Activated CD4-positive, alpha-beta T cell treated with anti-CD3 and anti-CD28 coated beads, Interleukin-2, amount 50 U/mL, for 1 hour (primary cell): ENCODE measurements at places on chromosomes 6 and 20.

GRCh38 chr6:105112577-105112976 is 67.2 kb downstream of the POPDC3 start:
- no peak for DNase-seq

GRCh38 chr6:75183099-75183541 is 22.7 kb downstream of the COL12A1 start:
- DNase-seq = no peak

DNA sequence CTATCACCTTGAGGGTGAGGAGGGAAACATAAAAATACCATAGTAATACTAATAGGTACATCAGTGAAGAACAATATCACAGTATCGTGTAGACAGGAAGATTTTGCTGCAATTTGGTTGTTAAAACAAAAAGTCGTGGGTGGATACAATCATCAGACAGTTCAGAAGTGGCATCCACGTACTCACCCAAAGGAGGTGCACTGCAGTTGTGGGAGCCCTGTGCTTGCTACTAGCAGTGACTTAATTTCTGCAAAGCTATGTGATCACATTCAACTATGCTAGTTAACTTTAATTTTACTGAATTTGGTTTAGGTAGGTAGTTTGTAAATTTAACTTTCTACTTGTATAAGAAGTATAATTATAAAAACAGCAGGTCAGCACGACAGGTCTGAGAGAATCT is 188.2 kb upstream of the SGK1 start:
- no peak for DNase-seq

GRCh38 chr20:1263853-1264252 is 2.2 kb upstream of the SNPH start:
- no peak for DNase-seq

DNA sequence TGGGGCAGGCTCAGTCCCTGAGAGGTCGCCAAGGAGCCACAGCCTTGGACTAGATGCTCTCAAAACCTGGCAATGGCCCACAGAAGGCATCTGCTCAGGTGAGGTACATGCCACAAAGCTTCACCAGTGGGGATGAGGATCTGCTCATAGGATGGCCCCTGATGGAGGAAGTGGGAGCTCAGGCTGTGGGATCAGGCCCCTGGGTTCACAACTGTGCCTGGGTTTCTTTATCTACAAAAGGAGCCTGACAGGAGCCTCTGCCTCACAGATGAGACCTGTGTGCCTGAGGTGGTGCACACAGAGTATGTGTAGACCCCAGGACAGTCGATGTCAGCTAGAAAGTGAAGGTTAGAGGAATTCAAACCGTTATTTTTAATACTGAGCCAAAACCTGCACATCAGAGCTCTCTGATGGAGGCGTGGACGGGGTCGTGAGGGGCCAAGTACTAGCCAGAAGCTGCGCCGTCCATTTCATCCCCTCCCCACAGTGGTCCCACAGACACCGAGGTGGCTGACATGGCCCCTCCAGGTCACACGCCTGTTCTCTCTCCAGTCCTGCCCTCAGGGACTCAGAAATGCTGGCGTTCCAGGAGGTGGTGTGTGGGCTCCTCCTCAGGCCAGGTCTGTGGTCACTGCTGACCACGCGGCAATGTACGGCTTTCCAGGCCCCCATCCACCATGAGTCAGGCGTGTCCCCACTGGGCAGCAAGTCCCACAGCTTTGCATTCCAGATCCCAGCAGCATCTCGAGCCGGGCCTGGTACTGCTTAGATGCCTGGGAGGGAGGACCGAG is 33.3 kb downstream of the NTSR1 start:
- no peak for DNase-seq

- no peak for DNase-seq
These were observed 52.6 kb downstream of the TASP1 start for GRCh38 chr20:13586133-13586532.

- no peak for DNase-seq
These were observed 19.9 kb downstream of the JARID2 start for GRCh38 chr6:15265787-15266186.

DNA sequence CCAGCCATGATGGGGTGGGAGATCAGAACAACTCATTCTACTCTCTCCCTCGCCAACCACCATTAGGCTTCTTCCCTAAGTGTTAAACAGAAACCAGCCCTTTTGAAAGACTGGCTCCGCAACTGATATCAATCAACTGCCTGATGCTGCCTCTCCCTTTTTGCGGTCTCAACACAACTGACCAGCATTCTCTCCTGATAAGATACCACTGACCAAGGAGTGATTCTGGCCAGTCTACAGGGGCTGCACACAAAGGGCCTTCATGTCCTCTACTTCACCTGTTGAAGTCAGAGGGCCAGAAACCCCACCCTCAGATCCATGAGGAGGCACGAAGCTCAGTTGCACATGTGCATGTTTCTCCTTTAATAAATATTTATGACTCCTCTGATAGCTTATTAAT is 145.1 kb downstream of the CD24 start:
- DNase-seq = no peak

DNA sequence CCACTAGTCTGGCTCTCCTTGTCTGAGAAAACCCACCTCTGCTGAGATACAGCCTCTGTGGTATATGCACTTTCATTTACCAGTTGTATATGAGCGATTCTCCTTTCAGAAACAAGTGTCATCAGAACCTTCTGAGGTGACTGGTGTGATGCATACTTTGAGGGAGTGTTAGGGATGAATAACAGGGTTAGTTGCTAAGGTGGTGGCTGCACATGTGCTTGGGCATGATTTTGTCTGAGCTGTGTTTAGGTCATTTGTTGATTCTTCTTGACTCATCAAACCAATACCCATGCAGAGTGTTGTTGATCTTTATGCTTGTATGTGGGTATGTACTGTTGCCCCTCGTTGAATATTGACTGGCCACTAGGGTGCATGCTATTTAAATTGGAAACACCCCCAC is 25.7 kb downstream of the DTD1 start:
- no peak for DNase-seq

GRCh38 chr20:19888269-19888671 is 128.9 kb upstream of the NAA20 start:
- DNase-seq = no peak

GRCh38 chr6:146351018-146351417 is 192.6 kb upstream of the RAB32 start:
- DNase-seq = no peak

DNA sequence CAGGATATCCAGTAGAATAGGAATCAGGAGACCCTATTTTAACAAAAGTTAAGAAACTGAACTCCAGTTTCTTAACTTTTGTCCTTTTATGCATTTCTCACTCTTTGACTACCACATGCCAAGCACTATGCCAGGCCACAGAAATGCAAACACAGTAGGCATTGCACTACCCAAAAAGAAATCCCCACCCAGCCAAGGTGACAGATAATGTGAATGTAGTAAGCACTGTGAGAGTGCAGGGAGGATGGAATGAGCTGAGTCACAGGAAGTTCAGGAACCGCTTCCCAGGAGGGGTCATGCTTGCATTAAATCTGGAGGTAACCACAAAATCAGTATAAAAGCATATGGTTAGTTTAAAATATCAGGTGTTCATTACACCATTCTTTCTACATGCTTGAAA is 20.1 kb upstream of the FAM83C start:
- no peak for DNase-seq

- no peak for DNase-seq
These were observed 272.7 kb upstream of the FOXQ1 start for GRCh38 chr6:1039191-1039590.

- DNase-seq = no peak
These were observed 63.2 kb upstream of the BEND6 start for GRCh38 chr6:56891754-56892153.

GRCh38 chr6:89200706-89201215 is 16.4 kb downstream of the GABRR1 start:
- DNase-seq = no peak

GRCh38 chr6:11320914-11321597 is 88.6 kb upstream of the NEDD9 start:
- no peak for DNase-seq

DNA sequence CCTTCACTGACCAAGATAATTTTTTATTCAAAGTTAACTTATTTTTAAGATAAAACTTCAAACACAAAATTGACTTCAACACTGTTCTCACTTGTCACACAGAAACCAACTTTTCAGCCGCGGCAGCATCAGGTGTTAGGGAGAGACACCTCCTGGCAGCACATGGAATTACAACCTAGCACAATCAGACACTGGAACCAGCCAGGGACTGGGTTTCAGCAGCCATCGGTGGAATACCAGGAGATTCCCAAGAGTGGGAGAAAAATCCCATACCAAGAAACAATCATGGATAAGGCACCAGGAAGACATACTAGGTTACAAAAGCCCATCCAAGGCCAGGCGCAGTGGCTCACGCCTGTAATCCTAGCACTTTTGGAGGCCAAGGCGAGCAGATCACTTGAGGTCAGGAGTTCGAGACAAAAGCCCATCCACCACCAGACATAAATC is 70.0 kb downstream of the SNX5 start:
- peak; percentile 60 for DNase-seq

GRCh38 chr6:96058082-96058481 is 42.3 kb downstream of the FUT9 start:
- no peak for DNase-seq
